ENCODE measurements at places on chromosomes 1 and 21.

DNA sequence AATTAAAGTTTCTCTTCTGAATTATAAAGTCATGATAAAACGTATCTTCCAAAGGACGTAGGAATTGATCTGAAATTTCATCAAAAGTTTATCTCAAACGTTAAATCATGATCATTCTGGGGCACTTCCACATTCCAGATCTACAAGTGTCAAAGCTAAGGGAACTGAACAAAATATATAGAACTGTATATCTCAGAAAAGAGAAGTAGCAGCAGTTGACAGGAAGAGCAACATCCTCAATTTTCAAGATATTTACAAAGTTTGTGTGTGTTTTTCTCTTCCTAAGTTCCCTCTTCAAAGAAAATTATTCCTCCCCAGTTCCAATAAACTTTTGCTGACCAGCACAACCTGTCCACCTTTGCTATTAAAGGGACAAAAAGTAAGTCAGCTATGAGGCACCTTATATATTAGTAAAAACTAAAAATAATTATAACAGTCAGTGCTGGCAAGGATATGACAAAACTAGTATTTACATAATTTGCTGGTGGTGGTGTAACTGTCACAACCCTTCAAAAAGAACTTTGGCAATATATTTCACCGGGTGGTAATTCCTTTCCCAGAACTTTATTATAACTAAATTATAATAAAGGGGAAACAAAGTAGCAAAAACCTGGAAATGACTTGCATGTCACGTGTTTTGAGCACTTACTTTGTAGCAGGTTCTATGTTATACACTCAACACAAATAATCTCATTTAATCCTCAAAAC, 38.5 kb upstream of the EYA3 start:
- DNase-seq: no peak

GRCh38 chr21:21084179-21084578, 86.0 kb downstream of the NCAM2 start:
- DNase-seq: no peak

GRCh38 chr1:6365047-6365446, 28.5 kb downstream of the ACOT7 start:
- peak; percentile 19 for DNase-seq

GRCh38 chr1:9235096-9235459, 504 bp downstream of the H6PD start:
- DNase-seq: no peak

GRCh38 chr1:91527781-91528180, 27.1 kb downstream of the CDC7 start:
- no peak for DNase-seq

DNA sequence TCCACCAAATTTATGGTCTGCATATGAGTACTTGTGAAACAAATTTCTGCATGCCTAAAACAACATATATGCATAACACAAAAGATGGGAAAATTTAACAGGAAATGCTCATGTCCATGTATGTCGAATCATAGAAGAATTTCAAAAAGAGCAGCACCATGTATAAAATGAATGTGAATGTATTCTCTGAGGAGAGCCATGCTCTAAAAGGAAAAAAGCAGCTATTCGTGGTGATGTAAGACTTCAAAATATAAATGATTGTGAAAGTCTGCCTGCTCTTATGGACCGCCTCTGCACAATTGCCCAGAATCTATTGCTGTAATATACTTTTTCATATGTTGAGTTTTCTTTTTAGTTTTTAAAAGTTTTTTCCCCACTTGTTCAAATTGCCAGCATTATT, 66.8 kb downstream of the EPB41 start:
- no peak for DNase-seq

DNA sequence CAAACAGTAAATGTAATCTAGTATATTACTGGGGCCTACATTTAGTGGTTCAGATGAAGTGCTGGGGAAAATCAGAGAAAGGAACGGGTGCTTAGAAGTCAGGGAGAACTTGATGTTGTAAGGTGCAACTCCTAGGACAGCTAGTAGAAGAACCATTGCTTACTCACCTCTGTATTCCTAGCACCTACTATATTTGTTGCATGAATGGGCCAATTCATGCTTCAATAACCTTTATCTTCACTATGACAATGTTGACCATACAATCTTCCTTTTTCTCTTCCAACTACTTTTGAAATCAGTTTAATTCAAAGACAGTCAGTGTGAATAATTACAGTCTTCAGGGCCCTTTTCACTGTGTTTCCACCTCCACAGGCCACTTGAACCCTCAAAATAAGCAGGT, 125.0 kb upstream of the DMRTA2 start:
- DNase-seq: no peak

GRCh38 chr1:84143796-84144565, at the start of gene PRKACB:
Gene PRKACB (plus strand): TSS chr1:84144271. CDS start chr1:84144362, 91 bp downstream.
- DNase-seq: no peak

DNA sequence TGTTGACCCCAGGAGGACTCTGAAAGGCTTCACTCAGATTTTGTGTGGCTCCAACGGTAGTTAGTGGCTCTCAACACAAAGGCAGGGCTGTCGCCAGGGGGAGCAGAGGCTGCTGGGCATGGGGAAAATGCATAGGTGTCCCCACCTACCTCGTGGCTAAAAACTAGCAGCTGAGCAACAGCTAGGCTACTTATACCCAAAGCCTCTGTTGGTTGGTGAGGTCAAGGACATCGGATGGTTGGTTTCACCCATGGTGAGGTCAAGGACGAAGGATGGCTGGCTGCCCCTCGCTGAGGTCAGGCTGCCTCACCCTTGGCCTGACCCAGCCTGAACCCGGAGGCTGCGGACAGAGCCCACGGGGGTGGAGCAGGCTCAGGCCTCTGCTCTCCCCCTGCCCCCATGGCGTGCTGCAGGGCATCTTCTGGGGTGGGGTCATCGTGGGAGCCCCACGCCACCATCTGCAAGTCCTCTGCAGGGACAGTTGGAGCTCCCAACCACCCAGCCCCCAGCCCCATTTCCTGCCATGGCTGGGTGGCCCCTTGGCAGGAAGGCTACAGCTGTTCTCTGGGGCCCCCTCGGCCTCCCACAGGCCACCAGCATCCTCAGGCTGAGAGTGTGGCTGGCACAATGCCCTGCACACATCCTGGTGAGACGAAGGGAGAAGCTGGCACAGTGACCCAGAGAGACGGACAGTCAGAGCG, 8.5 kb upstream of the GNB1 start:
- no peak for DNase-seq

DNA sequence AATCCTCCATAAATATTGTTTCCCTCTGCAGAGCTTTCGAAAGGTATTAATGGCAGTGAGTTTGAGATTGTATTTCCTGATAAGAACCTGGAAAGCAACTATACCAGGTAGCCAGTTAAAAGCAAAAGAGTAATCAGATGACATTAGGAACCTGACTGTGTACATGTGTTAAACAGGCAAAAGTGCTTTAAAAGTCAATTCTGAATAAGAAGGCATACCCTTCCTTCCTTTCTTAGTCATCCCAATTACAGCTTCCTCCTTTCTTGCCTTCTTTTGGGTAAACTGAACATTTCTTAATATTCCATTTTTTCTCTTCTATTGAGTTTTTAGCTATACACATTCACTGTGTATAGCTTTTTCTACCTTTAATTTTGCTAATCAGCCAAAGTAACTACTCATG, 144.7 kb downstream of the ZNF281 start:
- no peak for DNase-seq

DNA sequence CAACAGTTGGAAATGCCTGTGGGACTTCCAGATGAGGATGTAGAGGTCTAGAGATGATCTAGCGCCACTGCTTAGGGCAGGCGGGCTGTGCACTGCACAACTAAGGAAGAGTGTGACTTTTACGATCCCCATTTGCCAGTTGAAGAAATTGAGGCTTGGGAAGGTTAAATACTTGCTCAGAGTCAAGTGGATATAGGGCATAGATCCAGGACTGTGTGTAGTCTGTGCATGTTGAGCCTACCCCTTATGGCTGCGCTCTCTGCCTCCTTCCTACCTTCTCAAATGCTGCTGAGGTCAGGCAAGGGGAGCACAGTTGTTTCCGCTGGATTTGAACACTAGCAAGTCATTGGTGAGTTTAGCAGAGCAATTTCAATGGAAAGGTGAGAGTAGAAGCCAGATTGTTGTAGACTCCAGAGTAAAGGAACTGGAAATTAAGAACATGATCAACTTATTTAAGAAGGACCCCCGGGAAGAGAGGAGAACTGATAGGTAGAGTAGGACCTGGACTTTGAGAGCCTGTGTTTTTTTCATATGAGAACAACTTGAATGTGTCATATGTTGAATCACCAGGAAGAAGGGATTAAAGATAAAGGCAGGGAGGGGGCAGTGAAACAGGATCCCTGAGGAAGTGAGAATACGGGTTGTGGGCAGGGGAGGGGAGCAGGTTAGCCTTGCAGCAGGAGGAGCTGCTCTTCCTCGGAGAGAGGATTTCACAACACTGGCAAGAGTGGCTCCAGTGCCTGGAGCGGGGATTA, 2.7 kb downstream of the CAPN2 start:
- DNase-seq: no peak

- no peak for DNase-seq
Observed at GRCh38 chr1:93829061-93829460, 49.9 kb downstream of the DNTTIP2 start.

- DNase-seq: no peak
Observed at GRCh38 chr1:68201546-68202238, 30.6 kb downstream of the WLS start.

GRCh38 chr1:89832496-89833127, 11.8 kb downstream of the LRRC8D start:
- DNase-seq: no peak

- DNase-seq: no peak
Observed at GRCh38 chr1:229035054-229035747, 235.7 kb upstream of the RAB4A start.

GRCh38 chr1:87150143-87150542, 178.5 kb upstream of the LMO4 start:
- no peak for DNase-seq

DNA sequence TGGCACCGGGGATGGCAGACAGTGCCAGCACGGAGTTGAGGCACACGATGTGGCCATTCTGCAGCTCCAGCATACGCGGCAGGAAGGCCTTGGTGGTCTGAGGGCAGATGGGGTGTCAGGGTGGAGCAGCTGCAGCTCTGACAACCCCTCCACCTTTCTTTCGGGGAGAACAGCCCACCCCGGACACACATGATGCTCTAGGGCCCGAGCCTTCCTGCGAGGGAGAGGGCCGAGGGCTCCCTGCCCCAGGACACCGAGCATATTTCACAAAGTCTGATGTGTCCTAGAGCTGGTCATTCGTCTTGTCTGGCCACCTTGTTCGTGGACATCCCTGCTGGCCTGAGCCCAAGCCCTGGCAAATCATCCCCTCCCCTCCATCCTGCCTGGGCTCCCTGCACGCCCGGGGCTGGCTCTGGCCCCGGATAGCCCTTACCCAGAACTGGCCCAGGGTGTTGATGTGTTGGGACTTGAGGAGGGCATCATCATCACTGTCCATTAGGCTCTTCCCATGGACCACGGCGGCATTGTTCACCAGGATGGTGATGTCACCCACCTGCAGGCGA, 39.1 kb downstream of the DHRS3 start:
- no peak for DNase-seq

- DNase-seq: no peak
Observed at GRCh38 chr1:167293057-167293456, 72.4 kb downstream of the POU2F1 start.

DNA sequence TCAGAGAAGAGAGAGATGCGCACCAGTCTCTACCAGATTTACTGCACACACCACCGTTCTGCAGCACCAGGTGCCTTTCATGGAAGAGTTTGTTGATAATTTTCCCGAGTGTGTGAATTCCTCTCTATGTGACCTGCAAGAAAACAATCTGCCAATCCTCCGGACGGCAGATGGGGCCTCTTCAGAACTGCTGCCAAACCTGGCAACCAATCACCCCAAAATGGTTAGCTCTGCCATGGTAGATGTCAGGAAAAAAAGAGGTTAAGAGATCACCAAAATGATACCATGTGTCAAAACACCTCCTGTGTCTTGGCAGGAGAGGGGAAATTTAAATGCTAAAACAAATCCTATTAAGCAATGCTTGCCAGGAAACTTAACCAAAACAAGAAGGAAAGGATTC, 96.5 kb downstream of the DAB1 start:
- DNase-seq: no peak

- peak; percentile 34 for DNase-seq
Observed at GRCh38 chr1:111199881-111200801, at the start of gene DENND2D. Gene DENND2D (minus strand): TSS chr1:111200646. CDS start chr1:111200459, 187 bp downstream.

Measured in activated T-helper 1 cell treated with anti-CD3 and anti-CD28 coated beads, Interleukin-2, amount 50 U/mL, for 16 hours (primary cell).